ENCODE measurements at places on chromosomes 13 and 19. TPM values are rescaled to one million over a fixed set of nuclear protein-coding genes. Genes with fewer than 3 reads are reported as not detected.

GRCh38 chr13:109922518-109922917 is 136.1 kb upstream of the IRS2 start:
- no peak overlapping the region for H3K27ac ChIP-seq
- H3K4me1 ChIP-seq: peaks cover 6% of the 10 kb centered on the region
- H3K4me3 ChIP-seq: no peak overlapping the region
- DNase-seq: no peak

RASAL3 gene
- 5.1 TPM for total RNA-seq

GRCh38 chr13:31172001-31172400 is 10.3 kb upstream of the HSPH1 start:
- H3K27me3 ChIP-seq: no peaks in the 10 kb centered on the region
- DNase-seq: no peak
- H3K4me3 ChIP-seq: no peak overlapping the region

FGF21 gene
- not detected for total RNA-seq

BSG gene
- total RNA-seq: 344 TPM

- no peaks in the 10 kb centered on the region for H3K36me3 ChIP-seq
- H3K4me1 ChIP-seq: no peaks in the 10 kb centered on the region
- DNase-seq: no peak
- no peak overlapping the region for H3K4me3 ChIP-seq
Measured at GRCh38 chr19:11279505-11280236, 16.3 kb upstream of the TSPAN16 start.

DNA sequence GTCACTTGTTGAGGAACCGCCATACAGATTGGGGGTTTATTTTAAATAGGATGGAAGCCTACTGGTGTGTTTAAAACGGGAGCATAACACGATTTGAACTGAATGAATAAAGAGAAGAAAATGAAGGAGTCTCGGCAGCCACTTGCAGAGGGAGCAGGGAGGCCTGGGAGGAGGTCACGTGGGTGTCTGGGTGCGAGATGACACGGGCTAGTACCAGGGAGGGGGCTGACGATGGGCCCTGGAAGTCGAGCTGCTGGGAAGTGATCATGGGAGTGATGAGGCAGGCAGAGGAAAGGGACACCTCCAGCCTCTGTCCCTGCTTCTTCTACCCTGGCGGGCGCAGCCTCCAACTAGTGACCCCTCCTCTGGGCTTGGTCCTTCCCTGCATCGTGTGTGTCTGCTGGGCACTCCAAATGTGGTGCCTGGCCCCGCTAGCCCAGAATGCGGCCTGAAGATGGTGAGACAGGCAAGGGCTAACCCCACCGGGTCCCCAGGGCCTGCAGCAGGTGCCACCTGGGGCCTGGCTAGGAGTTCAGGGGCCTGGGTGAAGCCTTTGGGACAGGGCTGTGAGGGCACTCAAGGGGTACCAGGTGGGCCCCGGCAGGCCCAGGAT is 35.5 kb downstream of the CRTC1 start:
- no peak for DNase-seq
- H3K27ac ChIP-seq: no peak overlapping the region
- no peaks in the 10 kb centered on the region for H3K4me1 ChIP-seq
- H3K27me3 ChIP-seq: no peaks in the 10 kb centered on the region
- no peaks in the 10 kb centered on the region for H3K36me3 ChIP-seq

TMPRSS9 gene
- total RNA-seq: 0.54 TPM

NCAN gene
- not detected for total RNA-seq

GRCh38 chr19:8373867-8374813 is 10.2 kb downstream of the ANGPTL4 start:
- no peak overlapping the region for H3K4me3 ChIP-seq
- no peaks in the 10 kb centered on the region for H3K4me1 ChIP-seq
- H3K27ac ChIP-seq: peak overlapping the region; percentile 45
- no peak for DNase-seq
- H3K27me3 ChIP-seq: no peaks in the 10 kb centered on the region
- peaks cover 8% of the 10 kb centered on the region for H3K36me3 ChIP-seq

- H3K27ac ChIP-seq: no peak overlapping the region
- H3K27me3 ChIP-seq: no peaks in the 10 kb centered on the region
- no peak for DNase-seq
Measured at GRCh38 chr19:51676566-51677083, 16.5 kb upstream of the SPACA6 start.

METTL21C gene
- not detected for total RNA-seq

GRCh38 chr19:30695171-30695875 is 323.1 kb downstream of the ZNF536 start:
- H3K27me3 ChIP-seq: no peaks in the 10 kb centered on the region
- H3K27ac ChIP-seq: no peak overlapping the region
- no peaks in the 10 kb centered on the region for H3K36me3 ChIP-seq
- no peak overlapping the region for H3K4me3 ChIP-seq
- H3K4me1 ChIP-seq: peaks cover 14% of the 10 kb centered on the region

DNA sequence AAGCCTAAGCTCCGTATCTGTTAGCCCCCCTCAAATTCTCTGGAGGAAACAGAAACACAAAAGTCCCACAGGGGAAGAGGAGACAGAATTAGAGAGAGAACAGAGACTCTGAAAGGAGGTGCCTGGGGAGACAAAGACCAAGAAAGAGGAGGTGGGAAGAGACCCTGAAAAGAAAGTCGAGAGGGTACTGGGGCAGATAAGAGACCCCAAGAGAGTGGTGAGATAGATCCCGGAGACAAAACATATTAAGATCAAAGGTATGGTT is 915 bp upstream of the GRWD1 start:
- peak overlapping the region; percentile 77 for H3K27ac ChIP-seq
- peaks cover 3% of the 10 kb centered on the region for H3K27me3 ChIP-seq
- no peak for DNase-seq
- H3K36me3 ChIP-seq: peaks cover 7% of the 10 kb centered on the region

- H3K4me1 ChIP-seq: peaks cover 35% of the 10 kb centered on the region
- no peaks in the 10 kb centered on the region for H3K36me3 ChIP-seq
- no peak for DNase-seq
- peak overlapping the region; percentile 17 for H3K27ac ChIP-seq
Measured at GRCh38 chr13:99972190-99972731, 694 bp upstream of the ZIC5 start.

KLK11 gene
- total RNA-seq: 0.85 TPM

GRCh38 chr19:45670670-45671453 is 2.8 kb downstream of the GIPR start:
- no peak overlapping the region for H3K4me3 ChIP-seq
- peaks cover 12% of the 10 kb centered on the region for H3K4me1 ChIP-seq
- no peak overlapping the region for H3K27ac ChIP-seq
- H3K27me3 ChIP-seq: peaks cover 26% of the 10 kb centered on the region

DAZAP1 gene
- 34.9 TPM for total RNA-seq

- H3K36me3 ChIP-seq: no peaks in the 10 kb centered on the region
- peak within 1 kb of the TSS; percentile 48 for H3K27ac ChIP-seq
- peak; percentile 22 for DNase-seq
- peak within 1 kb of the TSS; percentile 94 for H3K4me3 ChIP-seq
- H3K27me3 ChIP-seq: no peaks in the 10 kb centered on the region
- peaks cover 6% of the 10 kb centered on the region for H3K4me1 ChIP-seq
Measured at GRCh38 chr19:18940769-18941627, at the start of gene HOMER3. Gene HOMER3 (minus strand): TSS chr19:18941217. CDS start chr19:18938982, 2,235 bp downstream.

DNA sequence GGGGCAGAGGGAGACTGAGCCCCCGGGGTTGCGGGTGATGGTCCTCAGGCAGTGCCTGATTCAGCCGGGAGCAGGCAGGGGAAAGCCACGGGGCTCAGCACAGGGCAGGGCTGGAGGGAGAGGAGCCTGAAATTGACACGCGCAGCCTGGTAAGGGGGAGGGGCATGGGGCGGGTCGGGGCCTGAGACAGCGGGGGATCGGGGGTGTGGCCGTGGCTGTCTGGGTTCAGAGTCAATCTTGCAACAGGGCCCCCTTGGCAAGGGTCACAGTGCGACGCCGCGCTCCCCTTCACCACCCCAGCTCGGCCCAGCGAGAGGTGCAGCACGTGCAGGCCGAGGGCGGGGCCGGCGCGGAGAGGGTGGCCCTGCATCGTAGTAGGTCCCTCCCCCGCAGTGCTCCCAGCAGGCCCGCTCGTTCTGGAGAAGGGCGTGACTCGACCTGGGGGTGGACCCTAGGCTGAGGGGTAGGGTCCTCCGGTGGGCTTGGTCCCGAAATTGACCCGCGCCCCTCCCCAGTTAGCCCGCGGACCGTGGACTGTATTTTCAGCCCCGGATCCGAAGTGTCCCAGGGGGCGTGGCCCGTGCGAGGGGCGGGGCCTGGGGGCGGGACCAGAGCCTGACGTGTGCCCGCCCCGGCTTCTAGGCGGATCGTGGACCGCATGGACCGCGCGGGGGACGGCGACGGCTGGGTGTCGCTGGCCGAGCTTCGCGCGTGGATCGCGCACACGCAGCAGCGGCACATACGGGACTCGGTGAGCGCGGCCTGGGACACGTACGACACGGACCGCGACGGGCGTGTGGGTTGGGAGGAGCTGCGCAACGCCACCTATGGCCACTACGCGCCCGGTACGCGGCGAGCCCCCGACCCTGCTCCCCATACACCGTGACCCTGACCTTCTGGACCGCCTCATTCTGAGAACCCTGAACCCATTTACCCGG is 6.0 kb downstream of the RCN3 start:
- no peaks in the 10 kb centered on the region for H3K27me3 ChIP-seq
- H3K4me3 ChIP-seq: peak overlapping the region; percentile 74
- peaks cover 29% of the 10 kb centered on the region for H3K36me3 ChIP-seq

- H3K27ac ChIP-seq: no peak overlapping the region
- H3K36me3 ChIP-seq: no peaks in the 10 kb centered on the region
- DNase-seq: no peak
- H3K27me3 ChIP-seq: no peaks in the 10 kb centered on the region
Measured at GRCh38 chr13:80161896-80162295, 179.0 kb downstream of the SPRY2 start.

- H3K4me3 ChIP-seq: no peak overlapping the region
- H3K36me3 ChIP-seq: no peaks in the 10 kb centered on the region
- no peaks in the 10 kb centered on the region for H3K27me3 ChIP-seq
- DNase-seq: no peak
Measured at GRCh38 chr13:95754069-95754468, 77.1 kb downstream of the DNAJC3 start.

GGN gene
- 1.5 TPM for total RNA-seq

- peak within 1 kb of the TSS; percentile 76 for H3K27ac ChIP-seq
- peak; percentile 17 for DNase-seq
- no peaks in the 10 kb centered on the region for H3K36me3 ChIP-seq
Measured at GRCh38 chr13:52159159-52159982, at the start of gene NEK3. Gene NEK3 (minus strand): TSS chr13:52159597. CDS start chr13:52156191, 3,406 bp downstream.

DNA sequence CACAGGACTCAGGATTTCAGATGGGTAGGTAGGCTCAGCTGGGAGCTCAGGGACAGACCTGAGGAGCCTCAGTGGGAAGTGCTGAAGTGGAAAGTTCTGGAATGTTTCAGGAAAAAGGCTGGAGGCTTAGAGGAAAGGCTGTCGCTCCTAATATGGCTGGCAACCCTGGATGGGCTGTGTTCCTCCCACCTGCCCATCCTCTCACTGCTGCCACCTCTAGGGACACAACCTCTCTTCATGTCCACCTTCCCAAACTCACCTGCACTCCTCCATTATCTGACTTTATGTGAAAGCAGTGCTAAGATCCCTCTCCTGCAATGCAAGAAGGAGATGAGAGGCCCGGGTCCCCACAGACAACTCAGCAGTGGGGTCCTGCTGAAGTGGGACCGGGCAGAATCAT is 5.8 kb upstream of the CEACAM21 start:
- DNase-seq: no peak
- no peak overlapping the region for H3K27ac ChIP-seq
- H3K36me3 ChIP-seq: no peaks in the 10 kb centered on the region
- H3K27me3 ChIP-seq: no peaks in the 10 kb centered on the region

DNA sequence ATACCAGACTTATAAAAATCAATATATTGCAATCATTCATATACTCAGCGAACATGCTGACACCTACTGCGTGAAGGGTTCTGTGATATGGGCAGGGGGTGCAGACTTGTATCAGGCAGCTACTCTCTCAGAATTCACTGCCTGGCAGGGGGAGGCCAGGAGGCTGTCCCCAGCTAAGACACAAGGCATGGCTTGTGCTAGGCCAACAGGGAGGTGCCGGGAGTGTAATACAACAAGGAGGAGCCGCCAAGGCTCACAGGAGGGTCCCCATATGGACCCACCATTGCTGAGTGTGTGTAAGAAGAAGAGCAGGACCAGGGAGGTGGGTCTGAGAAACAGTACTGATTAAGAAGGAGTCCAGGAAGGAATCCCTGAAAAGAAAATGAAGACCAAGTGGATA is 97.2 kb downstream of the COL4A2 start:
- DNase-seq: no peak
- no peak overlapping the region for H3K4me3 ChIP-seq
- peak overlapping the region; percentile 67 for H3K27ac ChIP-seq
- no peaks in the 10 kb centered on the region for H3K27me3 ChIP-seq

DNA sequence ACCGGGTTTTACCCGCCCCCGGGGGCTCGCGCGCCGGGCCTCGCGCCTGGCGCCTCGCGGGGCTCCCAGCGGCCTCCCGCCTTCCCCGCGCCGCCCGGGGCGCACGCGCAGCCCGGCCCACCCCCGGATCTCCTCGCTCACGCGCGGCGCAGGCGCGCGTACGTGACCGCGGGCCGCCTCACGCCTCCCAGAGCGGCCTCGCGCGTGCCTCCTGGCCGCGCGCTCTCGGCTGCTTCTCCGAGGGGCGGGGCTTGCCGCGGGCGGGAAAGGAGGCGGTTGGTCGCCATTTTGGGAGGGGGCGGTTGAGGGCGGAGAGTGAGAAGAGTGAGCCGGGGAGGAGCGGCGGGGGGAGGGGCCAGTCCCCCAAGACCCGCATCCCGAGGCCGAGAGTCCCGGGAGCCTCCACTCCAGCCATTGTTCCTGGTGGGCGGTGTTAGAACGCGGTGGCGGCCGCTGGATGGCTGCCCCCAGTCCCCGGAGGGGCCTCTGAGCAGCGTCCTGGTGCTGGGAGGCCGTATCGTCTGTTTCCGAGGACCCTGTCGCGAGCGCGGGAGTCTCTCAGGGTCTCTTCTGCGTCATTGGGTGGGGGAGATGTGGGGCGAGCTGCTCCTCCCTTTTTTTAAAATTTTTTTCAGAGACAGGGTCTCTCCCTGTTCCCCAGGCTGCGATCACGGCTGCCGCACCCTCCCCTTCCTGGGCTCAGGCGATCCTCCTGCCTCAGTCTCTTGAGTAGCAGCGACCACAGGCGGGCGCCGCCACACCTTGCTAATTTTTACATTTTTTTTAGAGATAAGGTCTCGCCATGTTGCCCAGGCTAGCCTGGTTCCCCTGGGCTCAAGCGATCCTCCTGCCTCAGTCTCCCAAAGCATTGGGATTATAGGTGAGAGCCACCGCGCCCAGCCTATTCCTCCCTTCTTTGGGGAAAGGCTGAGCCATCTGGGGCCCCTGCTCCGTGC is at the start of gene ZNF541:
ZNF541 (minus strand) TSS at position 78 of the 956 bp plus-strand sequence. CDS start 17,292 bp downstream, outside the sequence.
- H3K4me3 ChIP-seq: peak within 1 kb of the TSS; percentile 73
- H3K27ac ChIP-seq: no peak within 1 kb of the TSS
- peaks cover 5% of the 10 kb centered on the region for H3K4me1 ChIP-seq
- no peaks in the 10 kb centered on the region for H3K36me3 ChIP-seq

KLF2 gene
- total RNA-seq: 146 TPM

DNA sequence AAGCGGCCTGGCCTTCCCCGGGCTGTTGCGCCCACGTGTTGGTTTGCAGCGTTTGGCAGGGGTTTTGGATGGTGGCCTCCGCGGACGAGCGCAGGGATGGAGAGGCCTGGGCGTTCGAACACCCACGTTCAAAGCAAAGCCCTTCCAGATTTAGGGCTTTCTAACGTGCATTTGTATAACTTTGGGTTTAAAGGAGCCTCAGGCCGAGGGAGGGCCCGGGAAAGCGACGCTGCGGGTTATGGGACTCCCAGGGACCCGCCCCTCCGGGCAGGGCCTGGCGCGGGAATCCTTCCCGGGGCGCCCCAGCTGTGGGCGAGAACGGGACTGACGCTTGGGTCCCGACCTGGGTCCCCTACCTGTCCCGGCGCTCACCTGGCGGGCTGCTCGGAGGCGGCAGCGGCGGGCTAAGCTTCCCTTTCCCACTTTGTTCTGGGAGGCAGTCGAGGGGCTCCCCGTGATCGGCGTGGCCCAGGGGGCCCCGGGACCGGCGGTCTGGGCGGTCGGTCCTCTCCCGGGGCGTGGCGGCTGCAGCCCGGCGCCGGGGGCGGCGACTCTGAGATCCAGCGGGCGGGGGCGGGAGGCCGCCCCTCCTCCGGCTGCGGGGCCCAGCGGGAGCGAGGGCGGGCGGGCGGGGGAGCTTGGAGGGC is at the start of gene FBXO17:
FBXO17 (minus strand) TSS at position 529 of the 647 bp plus-strand sequence. CDS start 25,423 bp downstream, outside the sequence.
- no peak for DNase-seq
- peaks cover 7% of the 10 kb centered on the region for H3K4me1 ChIP-seq
- no peaks in the 10 kb centered on the region for H3K27me3 ChIP-seq
